CD4-positive, CD25-positive, alpha-beta regulatory T cell (primary cell): ENCODE measurements at places on chromosomes 16 and 17. TPM values are rescaled to one million over a fixed set of nuclear protein-coding genes. Genes with fewer than 3 reads are reported as not detected.

GRCh38 chr17:42225646-42226045, 31.4 kb upstream of the GHDC start:
- H3K36me3 ChIP-seq, result peaks cover 68% of the 10 kb centered on the region
- no peaks in the 10 kb centered on the region for H3K27me3 ChIP-seq
- H3K4me1 ChIP-seq, result peaks cover 2% of the 10 kb centered on the region
- H3K27ac ChIP-seq, result no peak overlapping the region
- no peak for DNase-seq

The BRD7 gene
- total RNA-seq, result 88.6 TPM

GRCh38 chr16:2845116-2845515, 12.9 kb downstream of the PRSS22 start:
- H3K4me3 ChIP-seq, result no peak overlapping the region
- H3K27me3 ChIP-seq, result no peaks in the 10 kb centered on the region
- H3K36me3 ChIP-seq, result no peaks in the 10 kb centered on the region
- no peak for DNase-seq
- no peak overlapping the region for H3K27ac ChIP-seq
- H3K4me1 ChIP-seq, result peaks cover 26% of the 10 kb centered on the region

DNA sequence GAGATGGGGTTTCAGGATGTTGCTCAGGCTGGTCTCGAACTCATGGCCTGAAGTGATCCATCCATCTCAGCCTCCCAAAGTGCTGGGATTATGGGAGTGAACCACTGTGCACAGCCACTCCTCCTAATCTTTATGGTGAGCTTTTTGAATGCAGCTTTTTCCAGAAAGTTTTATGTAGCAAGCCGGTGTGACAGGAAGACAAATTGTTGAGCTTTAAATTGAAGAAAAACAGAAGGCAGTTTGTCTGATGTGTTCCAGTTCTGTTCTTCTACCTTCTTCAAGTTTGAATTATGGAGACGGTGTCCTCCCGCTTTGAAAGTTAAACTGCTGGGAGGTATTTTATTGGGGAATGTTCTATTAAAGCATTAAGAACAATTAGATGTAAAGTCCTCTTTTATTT, 177.1 kb downstream of the SNX29 start:
- H3K36me3 ChIP-seq, result peaks cover 4% of the 10 kb centered on the region
- no peaks in the 10 kb centered on the region for H3K4me1 ChIP-seq
- H3K27ac ChIP-seq, result no peak overlapping the region
- H3K27me3 ChIP-seq, result no peaks in the 10 kb centered on the region
- no peak overlapping the region for H3K4me3 ChIP-seq

The CRYM gene
- total RNA-seq, result not detected

The MC1R gene
- 14.9 TPM for total RNA-seq

The CHST6 gene
- not detected for total RNA-seq

DNA sequence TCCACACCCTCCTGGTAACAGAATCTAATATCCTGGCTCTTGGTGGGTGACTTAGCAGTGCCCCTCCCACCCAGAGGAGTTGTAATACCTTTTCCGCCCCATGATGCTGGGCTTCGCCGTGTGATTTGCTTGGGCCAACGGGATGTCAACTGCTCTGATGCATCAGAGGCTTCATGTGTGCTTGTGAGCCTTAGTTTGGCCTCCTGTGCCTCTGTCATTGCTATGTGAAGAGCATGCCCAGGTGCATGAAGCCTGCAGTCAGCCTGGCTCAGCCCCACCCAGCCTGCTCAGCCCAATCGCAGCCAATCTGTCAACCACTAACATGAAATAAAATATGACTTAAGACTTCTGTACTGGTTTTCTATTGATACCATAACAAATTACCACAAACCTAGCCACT, 201.2 kb upstream of the RPL38 start:
- no peak for DNase-seq
- H3K36me3 ChIP-seq, result no peaks in the 10 kb centered on the region
- no peaks in the 10 kb centered on the region for H3K27me3 ChIP-seq
- peaks cover 5% of the 10 kb centered on the region for H3K4me1 ChIP-seq
- no peak overlapping the region for H3K27ac ChIP-seq

- H3K27ac ChIP-seq, result no peak overlapping the region
- H3K4me3 ChIP-seq, result no peak overlapping the region
Measured at GRCh38 chr17:18138065-18138749, 29.7 kb downstream of the MYO15A start.

- no peak for DNase-seq
- H3K4me1 ChIP-seq, result no peaks in the 10 kb centered on the region
- no peak overlapping the region for H3K4me3 ChIP-seq
- no peaks in the 10 kb centered on the region for H3K36me3 ChIP-seq
Measured at GRCh38 chr16:64866021-64866420, 255.8 kb downstream of the CDH11 start.

DNA sequence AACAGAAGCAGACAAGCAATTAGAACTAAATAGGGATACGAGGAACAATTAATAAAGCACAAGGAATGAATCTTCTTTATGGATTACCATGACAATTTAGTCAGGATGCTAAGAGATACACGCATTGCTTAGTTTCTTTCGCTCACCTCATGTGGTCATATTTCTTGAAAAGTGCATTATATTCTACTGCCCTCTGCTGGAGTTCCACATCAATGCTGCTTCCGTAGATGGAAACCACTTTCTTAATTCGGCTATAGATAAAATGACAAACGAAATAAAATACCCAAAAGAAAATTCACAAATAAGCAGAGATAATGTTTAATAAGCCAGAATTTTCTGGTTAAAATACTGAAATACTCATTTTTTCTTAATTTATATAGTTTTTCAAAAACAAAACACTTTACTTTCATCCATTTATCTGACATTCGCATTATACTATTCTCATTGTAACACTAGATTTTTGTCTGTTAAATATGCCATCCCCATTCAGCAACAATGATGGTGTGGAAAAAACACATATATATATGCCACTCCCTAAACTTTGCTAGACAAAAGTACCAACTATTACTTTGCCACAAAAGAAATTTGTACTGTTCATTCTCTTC, 22.0 kb upstream of the PHLPP2 start:
- H3K4me1 ChIP-seq, result no peaks in the 10 kb centered on the region
- H3K36me3 ChIP-seq, result peaks cover 70% of the 10 kb centered on the region
- H3K4me3 ChIP-seq, result no peak overlapping the region

DNA sequence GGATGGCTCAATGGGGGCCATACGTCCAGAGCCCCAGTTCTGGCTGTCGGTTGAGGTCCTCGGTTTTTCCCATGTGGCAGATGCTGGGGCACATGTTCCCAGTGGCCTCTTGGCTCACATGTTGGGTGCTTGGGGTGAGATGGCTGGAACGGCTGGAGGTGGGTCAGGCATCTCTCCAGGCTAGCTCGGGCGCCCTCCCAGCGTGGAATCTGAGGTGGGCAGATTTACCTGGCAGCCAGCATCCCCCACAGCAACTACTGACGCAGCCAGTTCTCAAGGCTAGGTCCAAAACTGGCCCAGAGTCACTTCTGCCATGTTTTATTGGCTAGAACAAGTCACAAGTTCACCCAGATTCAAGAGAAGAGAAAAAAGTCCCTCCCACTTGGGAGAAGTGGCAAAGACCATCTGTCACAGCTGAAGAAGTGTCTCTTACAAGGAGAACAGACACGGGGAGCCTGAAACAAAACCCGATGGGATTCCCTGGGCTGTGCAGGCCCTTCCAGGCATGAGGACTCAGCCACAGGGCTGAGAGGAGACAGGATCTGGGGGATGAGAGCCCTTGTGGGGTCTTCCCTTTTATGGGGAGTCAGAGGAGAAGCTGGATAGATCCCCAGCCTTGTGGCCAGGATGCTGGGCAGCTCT, 15.2 kb downstream of the ACE start:
- H3K27ac ChIP-seq, result no peak overlapping the region
- no peaks in the 10 kb centered on the region for H3K27me3 ChIP-seq
- H3K4me3 ChIP-seq, result no peak overlapping the region
- no peak for DNase-seq
- H3K4me1 ChIP-seq, result no peaks in the 10 kb centered on the region
- no peaks in the 10 kb centered on the region for H3K36me3 ChIP-seq

DNA sequence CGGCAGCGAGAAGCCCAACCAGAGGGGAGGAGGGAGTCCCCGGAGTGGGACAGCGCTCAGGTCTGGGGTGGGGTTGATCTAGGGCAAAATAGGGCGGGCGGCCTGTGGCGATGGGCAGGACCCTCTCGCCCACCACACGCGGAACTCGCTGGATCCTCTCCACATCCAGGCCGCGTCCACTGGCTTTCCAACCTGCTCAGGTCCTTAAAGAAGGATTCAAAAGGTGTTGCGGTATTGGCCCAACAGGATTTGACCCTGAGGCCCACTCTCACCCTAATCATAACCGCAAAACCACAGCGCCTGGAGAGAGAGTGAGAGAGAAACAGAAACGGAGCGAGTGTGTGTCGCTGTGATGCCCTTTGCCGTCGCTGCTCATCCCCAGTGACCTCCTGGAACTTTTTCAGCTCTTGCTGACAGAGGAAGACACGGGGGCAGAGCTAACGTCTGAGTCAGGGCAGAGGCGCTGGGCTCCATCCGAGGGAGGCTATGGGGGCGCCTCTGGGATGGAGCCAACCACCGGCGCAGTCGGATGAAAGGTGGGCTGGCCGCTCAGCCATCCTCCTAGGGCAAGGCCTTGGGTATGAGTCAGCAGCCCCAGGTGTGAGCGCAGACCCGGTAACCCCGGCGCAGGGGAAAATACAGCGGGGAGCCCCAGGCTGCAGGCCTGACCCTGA, 16.7 kb upstream of the OR1F1 start:
- no peak overlapping the region for H3K27ac ChIP-seq
- DNase-seq, result no peak
- H3K4me1 ChIP-seq, result peaks cover 43% of the 10 kb centered on the region
- H3K36me3 ChIP-seq, result no peaks in the 10 kb centered on the region
- peak overlapping the region; percentile 32 for H3K4me3 ChIP-seq

- H3K4me1 ChIP-seq, result no peaks in the 10 kb centered on the region
- no peak for DNase-seq
Measured at GRCh38 chr16:54015147-54015546, 271.4 kb downstream of the IRX3 start.

DNA sequence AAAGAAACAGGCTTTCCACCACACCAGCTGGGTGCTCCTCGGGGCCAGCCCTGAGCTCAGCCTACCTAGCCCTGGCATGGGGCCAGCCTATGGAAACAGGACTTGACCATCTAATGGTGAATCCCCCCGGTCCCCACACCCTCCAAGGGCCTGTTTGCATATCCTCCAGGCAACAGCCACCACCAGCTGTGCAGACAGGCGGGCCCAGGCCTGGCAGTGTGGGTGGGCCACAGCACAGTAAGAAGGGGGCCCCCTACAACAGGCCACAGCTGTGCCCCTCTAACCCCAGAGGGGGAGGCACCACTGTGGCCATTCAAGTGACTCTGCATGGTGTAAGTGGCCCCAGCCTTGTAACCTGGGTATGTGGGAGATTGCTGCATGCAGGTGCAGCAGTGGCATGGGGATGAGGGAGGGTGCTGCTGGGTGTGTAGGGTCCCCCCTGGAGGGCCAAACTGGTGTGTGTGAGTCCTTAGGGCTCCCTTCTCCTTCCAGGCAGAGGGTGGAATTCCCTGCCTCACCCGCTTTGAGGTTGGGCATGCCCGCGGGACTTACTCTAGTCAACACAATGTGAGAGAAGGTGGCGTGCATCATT, 148.2 kb downstream of the C16orf78 start:
- H3K27me3 ChIP-seq, result no peaks in the 10 kb centered on the region
- no peak overlapping the region for H3K4me3 ChIP-seq
- no peak for DNase-seq
- no peaks in the 10 kb centered on the region for H3K36me3 ChIP-seq
- H3K4me1 ChIP-seq, result no peaks in the 10 kb centered on the region
- no peak overlapping the region for H3K27ac ChIP-seq

DNA sequence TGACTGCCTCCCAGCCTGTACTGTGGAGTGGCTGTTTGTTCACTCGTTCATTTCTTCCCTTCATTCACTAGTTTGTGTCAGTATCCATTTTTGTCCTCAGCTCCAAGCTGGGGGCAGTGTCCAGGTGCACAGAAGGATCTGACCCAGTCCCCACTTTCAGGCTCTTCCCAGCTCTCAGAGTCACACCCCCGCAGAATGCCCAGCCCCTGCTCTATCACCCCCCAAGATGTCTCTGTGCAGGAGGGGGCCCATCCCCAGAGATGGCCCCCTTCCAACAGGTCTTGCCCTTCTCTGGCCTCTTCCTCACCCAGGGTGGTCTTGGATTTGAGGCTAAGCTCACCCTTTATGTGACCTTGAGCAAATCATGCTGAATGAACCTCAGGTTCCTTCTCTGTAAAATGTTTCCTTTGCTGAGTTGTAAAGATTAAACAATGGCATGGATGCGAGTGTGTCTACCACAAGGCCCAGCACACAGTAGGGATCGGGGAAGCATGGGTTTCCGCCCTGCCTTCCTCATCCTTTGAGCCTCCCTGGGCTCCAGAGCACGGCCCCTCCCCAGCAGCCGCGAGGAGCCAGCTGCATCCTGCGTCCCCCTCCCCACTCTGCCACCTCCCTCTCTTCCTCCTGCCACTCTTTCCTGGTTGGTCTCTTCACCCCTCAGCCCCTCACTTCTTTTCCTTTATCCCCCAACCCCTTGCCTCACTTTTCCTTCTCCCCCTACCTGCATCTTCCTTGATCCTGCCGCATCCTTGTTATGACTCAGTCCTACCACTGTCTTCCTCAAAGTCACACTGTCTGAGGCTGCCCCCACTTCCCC, 2.8 kb downstream of the FBXL19 start:
- no peaks in the 10 kb centered on the region for H3K27me3 ChIP-seq
- no peak for DNase-seq
- no peaks in the 10 kb centered on the region for H3K36me3 ChIP-seq
- H3K4me3 ChIP-seq, result no peak overlapping the region
- no peak overlapping the region for H3K27ac ChIP-seq

GRCh38 chr17:64147110-64148016, 17.4 kb upstream of the ERN1 start:
- DNase-seq, result peak; percentile 21
- H3K36me3 ChIP-seq, result peaks cover 9% of the 10 kb centered on the region
- peak overlapping the region; percentile 98 for H3K4me3 ChIP-seq
- H3K27ac ChIP-seq, result peak overlapping the region; percentile 87

GRCh38 chr17:48102043-48102750, 919 bp upstream of the CBX1 start:
- no peaks in the 10 kb centered on the region for H3K36me3 ChIP-seq
- DNase-seq, result no peak
- peaks cover 22% of the 10 kb centered on the region for H3K4me1 ChIP-seq
- no peak overlapping the region for H3K4me3 ChIP-seq
- H3K27me3 ChIP-seq, result no peaks in the 10 kb centered on the region

The FOXJ1 gene
- 1.0 TPM for total RNA-seq

DNA sequence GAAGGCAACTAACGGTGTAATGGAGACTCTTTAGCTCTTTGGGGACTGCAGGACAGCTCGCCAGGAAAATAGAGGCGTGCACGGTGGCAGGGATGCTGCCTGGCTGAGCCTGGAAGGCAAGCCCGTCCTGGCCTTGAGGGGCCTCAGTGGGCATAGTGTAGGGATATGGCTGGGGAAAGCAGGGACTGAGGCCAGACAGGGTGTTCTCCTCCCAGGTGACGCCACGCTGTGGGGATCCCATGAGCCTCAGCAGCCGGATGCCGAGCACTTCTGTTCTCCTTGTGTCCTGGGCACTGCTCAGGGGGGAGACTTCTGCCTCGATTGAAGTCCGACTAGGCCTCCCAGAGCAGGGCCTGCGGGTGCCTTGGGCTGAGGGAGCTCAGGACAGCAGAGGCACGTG, 89.2 kb downstream of the NPIPB11 start:
- no peak overlapping the region for H3K27ac ChIP-seq
- no peaks in the 10 kb centered on the region for H3K27me3 ChIP-seq
- H3K36me3 ChIP-seq, result no peaks in the 10 kb centered on the region
